ENCODE measurements at places on chromosomes 1 and 21.

- no peak for DNase-seq
Observed at GRCh38 chr1:161086457-161086856, 2.9 kb downstream of the NECTIN4 start.

DNA sequence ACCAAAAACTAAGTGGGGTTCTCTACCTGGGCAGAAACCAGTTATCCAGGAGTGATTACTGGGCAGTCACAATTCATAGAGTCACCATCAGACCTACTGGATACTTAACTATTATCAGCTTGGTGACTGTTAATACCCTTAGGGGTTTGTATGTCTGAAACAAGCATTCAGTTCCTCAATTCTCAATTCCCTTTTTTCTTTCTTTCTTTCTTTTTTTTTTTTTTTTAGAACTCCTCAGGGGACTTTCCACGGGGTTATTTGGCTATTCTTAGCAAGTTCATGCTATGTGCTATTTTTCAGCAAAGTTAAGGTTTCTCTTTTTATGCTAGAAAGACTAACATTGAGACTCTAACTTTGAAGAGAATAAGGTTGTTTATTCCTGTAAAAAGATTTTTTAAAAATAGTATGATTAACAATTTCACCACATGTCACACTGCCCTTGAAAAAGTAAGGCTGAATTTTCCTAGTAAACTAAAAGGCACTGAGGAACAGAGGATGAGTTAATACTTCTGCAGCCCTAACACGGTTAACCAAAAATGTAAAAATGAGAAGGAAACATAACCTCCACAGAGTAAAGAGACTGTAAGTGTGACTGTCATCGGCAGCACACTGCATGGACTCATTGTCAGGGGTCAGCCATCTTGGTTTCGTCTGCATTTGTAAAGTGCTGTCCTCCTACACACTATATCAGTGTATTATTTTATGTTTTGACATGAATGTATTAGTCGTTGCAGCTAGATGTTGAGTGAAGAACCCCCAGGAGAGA lies 310.2 kb downstream of the NTNG1 start:
- DNase-seq = no peak

DNA sequence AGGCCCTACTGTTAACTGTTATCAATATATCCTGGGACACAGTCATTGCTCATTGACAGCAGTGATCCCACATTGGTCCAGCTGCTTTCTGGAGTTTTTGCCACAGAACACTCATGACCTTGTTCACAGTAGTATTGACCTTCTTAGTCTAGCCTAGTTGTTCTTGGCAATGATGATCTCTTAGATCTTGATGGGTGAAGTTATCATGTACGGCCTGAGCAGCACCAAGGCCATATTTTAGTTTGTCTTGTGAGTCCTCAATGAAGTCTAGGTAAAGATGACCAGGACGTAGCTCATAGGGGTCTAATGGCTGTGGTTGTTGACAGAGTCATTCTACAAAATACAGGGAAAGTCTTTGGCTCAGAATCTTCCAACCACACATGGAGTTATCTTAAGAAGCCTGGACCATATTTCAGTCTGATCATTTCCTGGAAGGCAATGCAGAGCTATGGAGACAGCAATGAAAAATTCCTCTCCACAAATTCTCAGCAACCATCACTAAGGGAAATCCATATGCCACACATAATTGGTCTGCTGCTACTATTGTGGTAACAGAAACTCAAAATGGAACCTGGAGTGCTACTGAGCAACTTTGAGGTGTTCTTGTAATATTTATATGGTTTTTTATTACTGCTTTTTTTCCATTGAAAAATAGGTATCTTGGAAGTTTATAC lies 279.6 kb downstream of the GRIK1 start:
- DNase-seq = no peak

DNA sequence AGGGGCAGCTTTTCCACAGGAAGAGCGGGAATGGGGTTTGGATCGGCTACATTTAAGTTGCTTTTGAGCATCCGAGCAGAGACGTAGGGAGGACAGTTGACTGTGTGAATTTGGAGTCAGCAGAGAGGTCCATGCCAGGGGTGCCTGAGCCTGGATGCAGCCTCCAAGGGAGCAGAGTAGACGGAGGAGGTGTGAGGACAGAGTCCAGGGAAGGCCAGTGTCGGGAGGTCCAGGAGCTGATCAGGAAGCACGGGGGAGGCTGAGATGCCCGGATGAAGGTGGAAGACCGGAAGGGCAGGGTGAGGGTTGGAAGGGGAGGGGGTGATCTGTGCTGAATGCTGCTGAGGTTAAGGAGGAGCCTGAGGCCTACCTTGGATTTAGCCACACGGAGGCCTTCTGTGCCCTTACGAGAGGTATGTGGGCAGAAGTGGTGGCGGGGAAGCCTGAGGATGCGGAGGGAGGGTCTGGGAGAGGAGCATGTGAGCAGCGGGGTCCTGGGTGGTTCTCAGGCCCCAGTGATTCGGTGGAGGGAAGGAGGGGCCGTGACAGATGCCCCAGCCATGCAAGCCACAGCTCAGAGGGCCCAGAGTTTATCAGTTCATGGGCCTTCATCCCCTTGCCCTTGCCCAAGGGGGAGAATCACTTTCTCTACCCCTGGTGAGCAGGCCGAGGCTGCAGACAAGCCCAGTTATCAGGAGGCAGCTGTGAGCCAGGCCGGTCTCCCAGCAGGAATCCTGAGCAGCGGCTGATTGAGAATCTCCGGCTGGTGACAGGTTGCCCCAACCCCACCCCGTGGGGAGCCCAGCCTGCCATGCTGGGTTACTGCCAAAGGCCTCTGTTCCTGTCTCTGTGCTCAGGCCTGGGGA lies 54.0 kb upstream of the ACTL8 start:
- no peak for DNase-seq

- DNase-seq = no peak
Observed at GRCh38 chr1:185110145-185110544, 46.6 kb downstream of the TRMT1L start.

DNA sequence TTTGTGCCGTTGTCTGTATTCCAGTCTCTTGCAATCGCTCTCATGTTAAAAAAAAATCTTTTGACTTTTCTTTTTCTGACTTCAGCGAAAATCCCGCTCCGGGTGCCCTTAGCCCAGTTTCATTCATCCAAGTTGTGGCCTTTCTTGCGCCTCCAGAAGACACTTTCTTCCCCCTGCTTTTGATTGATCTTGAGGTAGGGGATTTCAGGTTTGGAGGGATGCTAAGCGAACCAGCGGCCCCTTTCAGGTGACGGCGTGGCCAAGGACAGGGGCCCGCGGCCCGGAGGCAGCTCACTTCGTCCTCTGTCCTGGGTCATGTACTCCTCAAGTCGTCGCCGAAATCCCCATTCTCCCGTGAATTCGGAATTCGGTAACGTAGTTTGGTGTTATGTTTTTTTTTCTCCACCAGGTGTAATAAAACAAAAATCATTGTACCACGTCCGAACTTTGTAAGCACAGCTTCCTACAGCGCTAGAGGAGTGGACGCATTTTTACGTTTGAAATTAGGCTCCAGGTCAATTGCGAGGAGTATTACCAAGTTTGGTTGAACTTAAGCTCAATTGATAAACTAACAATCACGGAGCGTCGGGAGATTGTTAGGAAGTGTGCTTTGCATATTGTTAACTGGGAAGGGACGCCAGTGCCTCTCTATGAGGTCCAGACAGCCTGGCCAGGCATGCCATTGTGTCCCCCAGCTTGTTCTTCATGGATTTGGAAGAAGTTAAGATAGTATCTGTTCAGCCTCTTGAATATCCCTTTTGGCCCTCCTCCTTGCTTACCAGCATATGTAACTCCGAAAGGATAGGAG lies 1.1 kb downstream of the MRPS6 start:
- no peak for DNase-seq

DNA sequence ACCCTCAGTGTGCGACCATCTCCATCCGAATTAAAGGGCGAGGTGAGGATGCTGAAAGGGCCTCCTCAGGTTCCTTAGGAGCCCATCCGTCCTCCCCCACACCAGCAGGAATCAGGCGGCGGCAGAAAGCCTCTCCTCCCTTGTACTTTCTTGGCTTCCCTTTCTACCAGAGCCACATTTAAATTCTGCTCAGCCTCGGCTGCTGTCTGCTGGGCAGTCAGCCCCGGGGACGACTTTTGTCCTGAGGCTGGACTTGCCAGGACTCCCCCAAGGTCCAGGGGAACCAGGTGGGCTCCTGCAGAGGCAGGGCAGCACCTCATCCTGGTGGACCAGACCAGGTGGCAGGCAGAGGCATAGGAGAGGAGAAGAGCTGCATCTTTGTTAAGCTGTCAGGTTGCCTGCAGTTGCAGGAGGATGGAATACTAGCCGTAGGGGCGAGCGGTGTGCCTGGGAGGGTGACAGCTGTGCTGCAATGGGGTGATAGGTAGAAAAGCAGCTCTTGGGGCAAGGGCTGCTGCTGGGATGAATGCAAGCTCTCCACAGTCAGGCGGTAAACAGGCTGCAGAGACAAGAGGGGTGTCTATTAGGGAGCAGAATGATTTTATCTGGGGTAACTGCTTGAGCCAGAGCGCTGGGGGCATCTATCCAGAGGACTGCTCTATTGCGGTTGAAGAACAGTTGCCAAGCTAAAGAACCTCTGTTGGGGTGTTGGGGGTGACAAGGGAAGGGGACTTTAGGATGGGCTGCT lies 46.2 kb upstream of the WASF2 start:
- no peak for DNase-seq

GRCh38 chr1:39782103-39782502 lies 6.6 kb downstream of the BMP8B start:
- DNase-seq = no peak

DNA sequence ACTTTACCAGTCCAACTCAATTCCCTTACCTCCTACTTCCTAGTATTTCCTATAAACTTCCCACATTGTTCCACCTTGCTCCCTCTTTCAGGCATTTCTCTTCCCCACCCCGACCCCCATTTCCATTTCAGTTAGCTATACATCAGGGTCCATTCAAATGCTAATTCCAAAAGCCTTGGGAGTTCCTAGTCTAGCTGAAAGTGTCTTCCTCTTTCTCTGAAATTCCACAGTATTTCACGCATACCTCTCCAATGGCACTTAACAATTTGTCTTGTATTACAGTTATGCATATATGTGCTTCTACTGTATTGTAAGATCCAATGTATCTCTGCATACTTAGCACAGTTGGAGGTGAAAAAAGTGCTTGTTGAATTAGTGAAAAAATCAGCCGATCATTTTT lies 94.9 kb downstream of the ZNF644 start:
- DNase-seq = no peak

DNA sequence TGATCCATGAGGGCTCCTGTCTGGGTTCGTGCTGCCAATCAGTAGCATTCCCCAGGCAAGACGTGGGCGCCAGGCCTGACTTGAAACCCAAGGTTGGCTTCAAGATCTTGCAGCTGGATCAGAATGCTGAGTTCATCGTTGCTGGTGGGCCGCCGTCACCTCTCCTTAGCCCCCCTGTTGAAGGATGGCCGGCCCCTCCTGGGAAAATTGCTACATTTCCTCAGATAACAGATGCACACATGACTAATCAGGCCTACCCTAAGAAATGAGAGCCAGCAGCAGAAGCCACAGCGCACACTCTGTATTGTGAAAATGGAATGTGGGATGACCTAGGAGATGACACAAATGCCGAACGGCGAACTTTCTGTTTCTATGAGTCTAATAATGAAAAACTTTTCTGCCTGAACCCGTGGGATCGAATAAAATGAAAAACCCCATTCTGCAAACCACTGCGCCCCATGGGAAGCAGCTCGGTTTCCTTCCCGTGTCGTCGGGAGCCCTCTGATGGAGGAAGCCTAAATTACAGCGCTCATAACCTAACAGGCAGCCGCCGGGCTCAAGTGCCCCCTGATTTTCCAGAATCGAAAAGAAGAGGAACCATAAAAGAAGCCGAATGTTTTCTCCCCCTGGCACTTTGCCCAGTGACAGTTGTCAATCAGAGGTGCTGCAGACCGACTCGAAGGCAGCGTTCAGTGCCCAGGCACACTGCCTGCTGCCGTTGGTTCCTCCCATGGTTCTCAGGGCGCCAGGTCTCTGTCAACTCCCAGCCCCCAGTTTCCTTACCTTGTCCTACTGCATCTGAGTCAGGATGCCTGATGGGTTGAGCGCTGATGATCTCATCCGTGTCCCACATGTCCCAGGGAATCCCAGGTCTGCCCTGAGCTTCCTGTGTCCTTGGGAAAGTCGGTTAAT lies 38.2 kb upstream of the H6PD start:
- peak; percentile 74 for DNase-seq

DNA sequence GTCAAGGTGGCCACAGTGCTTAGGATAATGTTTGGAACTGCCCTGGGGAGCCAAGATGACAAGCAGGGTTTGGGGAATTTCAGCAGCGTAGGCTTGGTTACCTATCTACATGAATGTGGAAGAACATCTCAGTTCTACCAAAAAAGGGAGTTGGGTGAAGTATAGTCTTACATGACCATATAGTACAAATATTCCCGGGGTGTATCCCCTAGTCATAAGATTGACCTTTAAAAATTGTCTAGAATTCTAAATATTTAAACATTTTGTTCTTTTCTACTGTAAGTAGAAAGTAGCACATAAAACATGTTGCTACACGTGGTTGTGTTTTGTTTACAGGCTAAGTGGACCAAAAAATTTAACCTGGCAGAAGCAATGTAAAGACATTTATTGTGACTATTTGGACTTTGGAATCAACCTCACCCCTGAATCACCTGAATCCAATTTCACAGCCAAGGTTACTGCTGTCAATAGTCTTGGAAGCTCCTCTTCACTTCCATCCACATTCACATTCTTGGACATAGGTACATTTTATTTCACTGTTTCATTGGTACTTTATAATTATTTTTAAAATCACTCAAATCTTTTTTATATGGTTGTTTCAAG lies 20.3 kb downstream of the IL12RB2 start:
- DNase-seq = no peak

DNA sequence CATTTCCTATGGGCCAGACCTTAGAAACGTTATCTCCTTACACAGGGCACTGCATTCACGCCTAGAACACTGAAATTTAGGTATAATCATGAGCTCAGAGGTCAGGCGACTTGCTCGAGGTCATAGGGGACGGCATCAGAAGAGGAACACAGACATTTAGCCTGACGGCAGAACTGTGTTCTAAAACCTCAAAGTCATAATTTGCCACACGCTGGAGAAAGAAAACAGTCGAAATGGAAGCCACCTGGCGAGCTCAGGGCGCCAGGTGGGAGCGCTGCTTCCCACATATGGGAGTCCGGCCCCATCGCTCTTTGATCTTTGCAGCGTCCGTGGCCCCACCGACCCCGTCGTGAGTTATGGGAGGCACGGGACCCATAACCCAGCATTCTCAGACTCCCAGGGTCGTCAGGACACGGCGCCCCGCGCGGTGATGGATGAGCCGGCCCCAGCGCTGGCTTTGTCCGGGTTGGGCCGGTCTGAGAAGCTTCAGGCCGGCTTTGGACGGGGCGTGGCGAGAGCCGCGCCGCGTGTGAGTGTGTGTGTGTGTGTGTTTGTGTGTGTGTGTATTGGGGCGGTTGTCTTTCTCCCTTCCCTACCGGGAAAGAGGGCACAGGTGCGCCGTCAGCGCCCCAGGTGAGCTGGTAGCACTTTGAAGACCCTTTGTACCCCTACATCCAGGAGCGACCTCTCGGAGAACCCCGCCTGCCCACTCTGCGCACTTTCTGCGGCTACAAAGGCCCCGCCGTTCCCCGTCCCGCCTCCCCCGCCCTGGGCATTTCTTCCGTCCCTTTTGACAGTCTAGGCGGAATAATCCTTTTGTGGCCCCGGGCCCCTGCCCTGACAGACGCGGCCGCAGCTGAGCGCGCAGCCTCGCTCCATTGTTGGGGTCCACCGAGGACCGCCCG lies 861 bp upstream of the DRAXIN start:
- DNase-seq = no peak

Measured in femur (tissue), 1 donor.